ENCODE measurements at places on chromosomes 16 and 17.

GRCh38 chr16:337975-338575, 14.4 kb downstream of the AXIN1 start:
- DNase-seq = no peak

DNA sequence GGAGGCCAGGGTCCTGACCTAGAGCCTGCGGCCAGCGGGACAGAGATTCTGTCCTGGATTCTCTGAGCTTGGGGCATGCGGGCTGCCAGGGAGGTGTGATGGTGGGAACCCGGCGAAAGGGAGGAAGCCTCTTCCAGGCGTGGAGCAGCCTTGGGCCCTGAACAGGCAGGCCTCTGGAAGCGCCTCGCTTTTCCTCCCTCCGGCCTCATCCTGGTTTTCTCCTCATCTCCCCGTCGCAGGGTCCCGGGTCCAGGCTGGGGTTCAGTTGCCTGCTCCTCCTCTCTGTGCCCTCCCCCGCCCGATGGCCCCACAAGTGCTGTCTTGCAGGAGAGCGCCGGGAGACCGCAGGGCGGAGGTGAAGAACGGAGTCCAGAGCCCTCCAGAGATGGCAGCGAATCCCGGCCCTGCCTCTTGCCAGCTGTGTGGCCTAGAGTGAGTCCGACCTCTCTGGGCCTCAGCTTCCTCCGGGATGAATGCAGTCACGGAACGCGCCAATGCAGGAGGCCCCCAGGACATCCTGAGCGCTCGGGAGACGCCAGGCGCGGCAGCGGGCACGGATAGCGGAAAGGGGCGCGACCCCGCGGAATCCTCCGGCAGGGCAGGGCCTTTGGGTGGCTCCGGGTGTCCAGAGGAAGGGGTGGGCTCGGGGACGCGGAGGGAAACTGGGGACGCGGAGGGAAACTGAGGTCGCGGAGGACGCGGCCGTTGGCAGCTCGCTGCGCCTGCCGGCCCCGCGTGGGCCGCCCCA, 553 bp upstream of the RAB11FIP4 start:
- no peak for DNase-seq

- DNase-seq = no peak
These were observed 1.6 kb downstream of the CHCT1 start for GRCh38 chr17:60423865-60424264.

DNA sequence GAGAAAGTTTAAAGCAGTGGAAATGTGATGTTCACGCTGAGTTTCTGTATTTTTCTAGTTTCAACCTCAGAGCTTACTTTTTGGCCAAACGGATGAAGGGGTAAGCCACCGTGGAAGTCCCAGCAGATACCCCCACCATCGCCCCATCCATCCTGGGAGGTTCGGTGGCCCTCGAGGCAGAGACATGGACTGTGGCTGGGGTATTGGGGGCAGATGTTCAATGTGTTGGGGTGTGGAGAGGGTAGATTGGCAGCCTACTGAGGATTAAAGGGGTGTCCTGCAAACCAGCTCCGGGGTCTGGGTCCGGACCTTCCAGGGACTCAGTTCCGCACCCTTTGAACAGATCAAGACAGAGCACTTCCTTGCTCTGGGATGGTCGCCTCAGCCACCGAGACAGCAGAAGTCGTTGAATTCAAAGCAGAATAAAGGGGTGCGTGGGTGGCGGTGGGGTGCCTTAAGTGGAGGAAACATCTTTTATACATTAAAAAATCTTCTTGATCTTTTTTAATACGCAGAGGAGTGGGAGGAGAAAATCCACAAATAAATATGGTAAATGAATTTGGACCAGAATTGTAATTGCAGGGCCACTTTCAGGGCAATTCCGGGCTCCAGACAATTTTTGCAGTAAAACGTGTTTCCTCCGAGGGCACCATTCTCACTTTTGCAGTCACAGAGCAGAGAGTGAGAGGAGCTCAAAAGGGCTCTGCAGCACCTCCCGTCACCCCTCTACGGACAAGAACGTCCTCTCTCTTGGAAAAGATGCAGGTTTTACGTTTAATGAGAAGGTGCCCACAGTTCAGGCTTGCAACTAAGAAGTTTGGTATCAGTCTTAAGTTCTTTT, 8.2 kb upstream of the CBX8 start:
- DNase-seq = no peak

GRCh38 chr17:73703192-73703591, 58.9 kb upstream of the SDK2 start:
- no peak for DNase-seq

DNA sequence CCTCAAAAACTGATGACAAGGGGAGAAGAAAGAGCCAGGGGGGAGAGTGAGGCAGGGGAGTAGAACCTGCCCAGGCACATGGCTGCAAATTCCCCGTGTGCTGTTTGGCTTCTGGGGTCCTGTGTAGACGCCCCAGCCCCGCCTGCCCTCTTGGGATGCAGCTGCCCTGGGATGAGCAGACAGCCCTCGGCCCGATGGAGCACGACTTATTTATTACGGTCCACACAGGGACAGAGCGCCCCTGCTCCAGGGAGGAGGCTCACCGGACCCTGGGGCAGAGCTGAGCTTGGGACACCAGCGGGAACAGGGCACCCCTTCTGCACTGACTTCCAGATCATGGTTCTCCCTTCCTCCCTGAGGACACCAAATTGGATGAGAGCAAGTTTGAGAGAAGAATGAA, 9.1 kb downstream of the LDHD start:
- DNase-seq = no peak

DNA sequence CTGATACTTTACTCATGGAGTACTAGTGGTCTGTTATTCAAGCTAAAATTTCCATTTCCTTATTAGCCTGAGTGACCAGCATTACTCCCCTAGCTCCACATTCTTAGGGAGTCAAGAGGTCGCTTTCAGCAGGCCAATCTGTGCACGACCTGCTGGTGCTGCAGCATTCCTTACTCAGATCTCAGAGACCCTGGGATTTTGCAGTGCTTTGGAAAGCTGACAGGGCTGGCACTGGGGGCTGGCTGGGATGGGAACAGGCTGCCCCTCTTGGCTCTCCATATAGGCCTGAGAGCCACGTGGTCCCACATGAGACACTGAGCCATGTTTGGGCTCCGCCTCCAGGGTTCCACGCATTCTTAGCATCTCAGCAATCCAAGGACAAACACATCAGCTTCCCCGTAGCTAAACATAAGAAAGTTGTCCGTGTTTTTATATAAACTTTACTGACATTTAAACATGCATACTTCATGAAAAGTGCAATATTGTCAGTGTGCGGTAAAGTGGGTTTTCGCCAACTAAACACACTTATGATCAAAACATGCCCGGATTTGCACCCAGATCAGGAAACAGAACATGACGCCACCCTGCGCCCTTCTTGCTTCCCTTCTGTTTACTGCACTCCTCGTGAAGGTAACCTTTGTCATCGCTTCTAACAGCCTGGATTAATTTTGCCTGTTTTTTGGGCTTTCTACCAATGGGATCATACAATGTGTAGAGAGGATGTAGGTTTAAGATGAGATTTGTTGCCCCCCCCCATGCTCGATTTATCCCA, 254.5 kb upstream of the CACNG5 start:
- DNase-seq = no peak

- DNase-seq = no peak
These were observed 11.7 kb upstream of the HEATR6 start for GRCh38 chr17:60090417-60090816.

DNA sequence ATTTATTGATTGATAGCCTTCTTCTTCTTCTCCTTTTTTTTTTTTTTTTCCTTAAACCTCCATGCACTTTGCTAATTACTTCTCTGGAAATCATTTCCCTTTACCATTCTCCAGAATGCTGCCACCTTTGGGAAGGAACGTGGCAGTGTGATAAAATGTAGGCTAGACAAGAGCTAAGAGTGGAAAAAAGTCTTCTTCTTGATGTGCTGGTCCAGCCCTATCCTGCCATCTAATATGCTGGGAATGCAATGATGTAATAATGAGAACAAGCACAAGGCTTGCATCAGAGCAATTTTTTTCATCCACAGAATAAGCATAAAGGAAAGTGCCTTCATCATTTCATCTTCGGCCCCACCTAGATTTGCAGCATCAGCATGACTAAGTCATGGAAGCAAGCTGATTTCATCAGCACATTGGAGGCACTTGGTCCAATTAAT, 128.7 kb upstream of the ZFHX3 start:
- DNase-seq = no peak

DNA sequence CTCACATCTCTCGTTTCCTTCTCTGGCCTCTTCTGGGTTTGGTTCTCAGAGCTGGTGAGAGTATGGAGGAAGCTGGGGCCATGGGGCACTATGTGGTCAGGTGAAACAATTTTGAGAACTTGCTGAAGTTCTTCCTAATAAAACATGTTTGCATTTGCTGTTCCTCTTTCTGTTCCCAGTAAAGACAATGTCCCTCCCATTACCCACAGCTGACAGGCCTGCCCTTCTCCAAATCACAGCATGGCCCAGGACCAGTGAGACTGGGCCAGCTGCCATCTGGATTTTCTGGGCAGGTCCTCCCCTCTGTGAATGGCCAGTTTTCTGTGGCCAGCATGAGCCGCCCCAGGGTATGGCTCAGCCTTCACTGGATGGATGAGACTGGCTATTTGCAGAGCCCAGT, at the start of gene CD300H:
Gene CD300H, minus strand, starts transcription at position 113 of the 400 bp plus-strand sequence.
- no peak for DNase-seq

Data from activated CD4-positive, alpha-beta T cell treated with anti-CD3 and anti-CD28 coated beads, Interleukin-2, amount 10 ng/mL, durations not matched to agents 7 days and 5 days (primary cell).